HuH-7 (cell line): ENCODE measurements at places on chromosomes 4 and X.

GRCh38 chr4:154528869-154529268, 21.3 kb downstream of the PLRG1 start:
- DNase-seq, result no peak

DNA sequence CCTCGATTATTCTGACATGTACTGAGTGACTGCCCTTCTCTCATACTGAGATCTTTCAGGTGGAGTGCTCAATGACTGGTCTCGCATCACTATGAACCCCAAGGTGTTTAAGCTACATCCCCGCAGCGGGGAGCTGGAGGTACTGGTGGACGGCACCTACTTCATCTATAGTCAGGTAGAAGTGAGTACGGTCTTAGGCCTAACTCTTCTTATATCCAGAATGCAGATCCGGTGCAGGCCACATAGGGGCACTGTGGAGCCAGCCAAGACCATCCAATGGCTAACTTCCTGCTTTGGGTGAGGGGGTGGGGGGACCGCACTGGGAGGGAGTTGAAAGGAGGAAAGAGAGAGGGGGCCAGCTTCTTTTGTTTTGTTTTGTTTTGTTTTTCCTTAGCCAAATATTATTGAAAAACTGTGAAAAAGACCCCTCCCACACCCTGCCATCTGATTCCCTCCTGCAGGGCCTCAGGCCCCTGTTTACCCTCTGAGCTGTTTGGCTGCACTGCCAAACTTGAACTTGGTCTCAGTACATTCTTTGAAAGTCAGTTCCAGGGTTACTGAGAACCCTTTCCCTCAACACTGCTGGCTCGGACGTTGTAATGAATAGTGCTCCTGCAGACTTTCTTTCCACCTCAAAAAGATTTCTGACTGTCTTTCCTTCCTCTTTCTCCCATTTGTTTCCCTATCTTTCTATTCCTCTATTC, 16.2 kb downstream of the AWAT2 start:
- peak; percentile 40 for DNase-seq

DNA sequence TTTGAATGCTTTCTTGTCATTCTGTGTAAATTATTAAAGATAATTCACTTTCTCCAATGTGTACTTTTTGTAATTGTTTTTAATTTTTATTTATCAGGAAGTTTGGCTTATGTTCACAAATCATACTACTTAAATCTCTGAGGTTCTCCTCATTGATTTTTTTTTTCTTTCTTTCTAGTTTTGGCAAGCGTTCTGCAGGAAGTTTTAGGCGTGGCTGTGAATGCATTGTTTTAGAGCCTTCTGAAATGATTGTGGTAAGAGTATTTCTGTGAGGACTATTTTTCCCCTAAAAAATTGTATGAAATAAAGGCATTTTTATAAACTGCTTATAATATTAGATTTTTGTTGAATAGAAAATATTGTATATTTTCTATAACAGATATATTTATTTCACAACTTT, 135.8 kb downstream of the RAPGEF2 start:
- DNase-seq, result no peak

GRCh38 chrX:38332505-38332904, 5.2 kb upstream of the RPGR start:
- no peak for DNase-seq

GRCh38 chr4:7075962-7076695, 8.3 kb upstream of the GRPEL1 start:
- DNase-seq, result no peak

- DNase-seq, result no peak
These were observed 220.7 kb downstream of the CLCN4 start for GRCh38 chrX:10377427-10377826.
